Testis (tissue), 5 donors: ENCODE measurements at places on chromosomes 7 and 10. TPM values are rescaled to one million over a fixed set of nuclear protein-coding genes. Genes with fewer than 3 reads are reported as not detected.

DNA sequence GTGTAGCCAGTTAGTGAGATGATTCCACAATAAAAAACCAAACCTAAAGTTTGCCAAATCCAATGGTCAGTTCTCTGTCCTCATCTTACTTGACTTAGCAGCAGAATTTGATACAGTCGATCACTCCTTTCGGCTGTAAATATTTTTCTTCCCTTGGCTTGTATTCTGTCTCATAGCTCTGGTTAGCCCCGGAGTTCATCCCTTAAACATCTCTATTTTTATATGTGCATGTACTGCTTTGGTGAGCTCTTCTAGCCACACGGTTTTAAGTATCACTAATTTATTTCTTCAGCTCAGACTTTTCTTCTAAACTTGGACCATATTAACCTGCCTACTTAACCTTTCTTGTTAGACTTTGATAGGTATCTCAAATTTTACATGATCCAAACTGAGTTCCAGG is 17.8 kb upstream of the ASB15 start:
- no peaks in the 10 kb centered on the region for H3K4me1 ChIP-seq
- DNase-seq: no peak
- no peak overlapping the region for H3K27ac ChIP-seq
- no peak overlapping the region for H3K4me3 ChIP-seq
- H3K36me3 ChIP-seq: no peaks in the 10 kb centered on the region

GRCh38 chr10:14244801-14245211 is 85.9 kb downstream of the FRMD4A start:
- no peaks in the 10 kb centered on the region for H3K36me3 ChIP-seq
- no peak overlapping the region for H3K4me3 ChIP-seq
- H3K4me1 ChIP-seq: no peaks in the 10 kb centered on the region
- no peak for DNase-seq

The ANKRD2 gene
- total RNA-seq: 1.9 TPM

The FANK1 gene
- total RNA-seq: 41.1 TPM

The SPDYE16 gene
- 0.68 TPM for total RNA-seq

DNA sequence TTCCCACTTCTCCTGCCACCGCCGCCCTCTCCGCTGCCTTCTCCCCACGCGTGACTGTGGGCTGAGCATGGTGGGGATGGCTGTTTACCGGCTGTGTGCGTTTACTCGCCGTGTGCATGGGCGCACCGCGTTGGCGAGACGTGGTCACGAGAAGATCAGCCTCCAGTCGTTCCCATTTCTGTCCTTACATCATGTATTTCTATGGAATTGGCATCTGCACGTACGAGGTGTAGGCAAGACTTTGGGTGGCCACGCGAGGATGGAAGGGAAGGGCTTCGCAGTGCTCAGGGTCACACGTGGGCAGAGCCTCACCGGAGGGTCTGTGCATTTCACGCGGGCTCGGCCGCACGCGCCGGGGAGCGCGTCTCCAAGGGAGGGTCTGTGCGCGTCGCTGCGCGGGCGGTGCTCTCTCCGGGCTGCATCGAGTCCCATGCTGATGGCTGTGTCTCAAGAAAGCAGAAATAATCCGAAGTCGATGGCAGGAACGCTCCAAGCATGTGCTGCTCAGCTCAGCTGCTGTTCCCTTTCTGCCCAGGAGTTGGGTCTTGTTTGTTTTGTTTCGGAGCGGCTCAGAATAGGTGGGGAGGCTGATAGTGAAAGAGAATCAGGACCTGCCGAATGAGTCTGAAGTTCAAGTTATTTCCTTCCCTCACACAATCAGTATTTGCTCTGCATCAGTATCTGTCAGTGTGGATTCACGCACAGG is 973 bp downstream of the CAMK1D start:
- H3K4me3 ChIP-seq: peak overlapping the region; percentile 83
- no peaks in the 10 kb centered on the region for H3K36me3 ChIP-seq
- H3K4me1 ChIP-seq: peaks cover 7% of the 10 kb centered on the region
- DNase-seq: peak; percentile 46
- H3K27me3 ChIP-seq: no peaks in the 10 kb centered on the region
- peak overlapping the region; percentile 90 for H3K27ac ChIP-seq

GRCh38 chr10:25683344-25683743 is 250.7 kb upstream of the MYO3A start:
- H3K27ac ChIP-seq: no peak overlapping the region
- H3K27me3 ChIP-seq: no peaks in the 10 kb centered on the region
- no peaks in the 10 kb centered on the region for H3K36me3 ChIP-seq
- H3K4me3 ChIP-seq: no peak overlapping the region
- peaks cover 5% of the 10 kb centered on the region for H3K4me1 ChIP-seq

DNA sequence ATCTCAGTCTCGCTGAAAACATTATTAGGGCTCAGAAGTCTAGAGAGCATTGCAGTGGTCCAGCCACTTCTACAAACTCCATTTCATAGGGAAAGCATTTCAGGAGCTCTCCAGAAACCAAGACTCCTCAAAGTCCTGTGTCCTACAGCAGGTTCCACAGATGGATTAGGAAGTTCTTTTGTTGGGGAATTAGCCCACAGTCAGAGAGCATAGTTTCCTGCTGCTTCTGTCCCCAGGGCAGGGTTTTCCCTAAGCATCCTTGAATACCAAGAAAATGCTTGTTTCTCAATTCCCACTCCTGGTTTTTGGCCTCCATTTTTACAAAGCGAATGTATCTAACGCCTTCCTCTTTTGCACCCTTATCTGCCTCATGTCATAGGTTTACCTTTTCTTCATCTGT is 235.9 kb upstream of the PODXL start:
- no peaks in the 10 kb centered on the region for H3K4me1 ChIP-seq
- H3K4me3 ChIP-seq: no peak overlapping the region
- DNase-seq: no peak

GRCh38 chr7:16465469-16466361 is at the start of gene SOSTDC1:
Gene SOSTDC1, minus strand, starts transcription at chr7:16465738. Its CDS starts 70 bp downstream, at chr7:16465668.
- H3K4me1 ChIP-seq: no peaks in the 10 kb centered on the region
- H3K36me3 ChIP-seq: no peaks in the 10 kb centered on the region
- H3K27me3 ChIP-seq: no peaks in the 10 kb centered on the region
- H3K27ac ChIP-seq: no peak within 1 kb of the TSS

- DNase-seq: no peak
- no peaks in the 10 kb centered on the region for H3K36me3 ChIP-seq
- no peaks in the 10 kb centered on the region for H3K4me1 ChIP-seq
- H3K27me3 ChIP-seq: no peaks in the 10 kb centered on the region
- H3K27ac ChIP-seq: no peak overlapping the region
- no peak overlapping the region for H3K4me3 ChIP-seq
These were observed 173.4 kb upstream of the SHH start for GRCh38 chr7:155985518-155986250.

DNA sequence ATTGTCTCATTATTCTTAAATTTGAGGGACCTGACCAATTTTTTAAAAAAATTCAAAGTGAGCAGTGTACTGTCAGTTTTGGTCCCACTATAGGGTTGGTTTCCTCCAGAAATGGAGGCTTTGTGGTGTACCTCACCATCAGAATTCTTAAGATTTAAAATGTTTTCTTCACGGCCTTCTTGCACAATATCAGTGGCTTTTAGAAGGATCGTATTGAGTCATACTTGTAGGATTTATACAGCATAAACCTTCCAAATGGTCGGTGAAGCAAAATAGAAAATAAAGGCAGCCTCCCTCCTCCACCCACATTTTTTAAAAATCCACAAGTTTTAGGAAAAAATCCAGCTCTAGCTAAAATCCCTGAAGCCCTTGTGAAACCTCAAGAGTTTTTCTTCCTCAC is 126.4 kb downstream of the RNLS start:
- no peaks in the 10 kb centered on the region for H3K36me3 ChIP-seq
- H3K4me3 ChIP-seq: no peak overlapping the region
- DNase-seq: no peak

DNA sequence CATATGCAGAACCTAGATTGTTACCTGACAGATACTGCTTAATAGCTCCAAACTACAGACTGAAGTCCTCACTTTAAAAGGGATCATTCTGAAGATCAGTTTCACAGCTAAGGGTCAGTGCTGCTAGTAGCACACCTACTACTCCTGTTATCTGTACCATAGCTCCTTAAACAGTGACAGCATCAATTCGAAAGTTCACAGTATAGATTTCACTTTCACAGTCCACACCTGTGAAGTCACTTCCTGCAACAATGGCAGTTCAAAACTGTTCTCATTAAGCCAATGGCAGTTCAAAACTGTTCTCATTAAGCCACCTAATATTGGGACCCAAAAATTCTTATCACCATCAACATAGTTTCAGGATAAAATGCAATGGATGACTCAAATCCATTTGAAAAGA is 10.7 kb upstream of the FHIP2A start:
- no peaks in the 10 kb centered on the region for H3K36me3 ChIP-seq
- H3K27ac ChIP-seq: no peak overlapping the region
- no peaks in the 10 kb centered on the region for H3K27me3 ChIP-seq
- H3K4me1 ChIP-seq: no peaks in the 10 kb centered on the region
- no peak overlapping the region for H3K4me3 ChIP-seq

DNA sequence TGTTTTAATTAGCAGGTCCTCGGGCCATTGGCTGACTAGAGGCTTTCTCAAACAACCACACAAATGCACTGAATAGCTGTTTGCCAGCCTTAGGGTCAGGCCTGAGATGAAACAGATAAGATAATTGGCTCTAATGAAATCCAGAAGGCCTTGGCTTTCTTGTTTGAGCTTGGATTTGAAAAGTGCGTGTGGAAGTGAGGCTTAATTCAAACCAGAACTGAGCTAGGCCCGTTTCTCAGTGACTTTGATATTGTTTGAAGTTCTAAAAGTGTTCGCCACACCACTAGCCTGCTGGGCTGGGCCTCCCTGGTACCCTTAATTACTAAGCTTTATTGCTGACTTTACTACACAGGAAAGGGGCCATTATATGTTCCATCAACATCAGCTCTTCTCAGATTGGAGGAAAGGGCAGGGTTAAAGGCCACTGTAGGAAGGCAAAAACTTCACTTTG is 270.6 kb downstream of the TWIST1 start:
- no peak overlapping the region for H3K4me3 ChIP-seq
- DNase-seq: no peak
- H3K36me3 ChIP-seq: no peaks in the 10 kb centered on the region
- H3K27me3 ChIP-seq: no peaks in the 10 kb centered on the region
- H3K27ac ChIP-seq: no peak overlapping the region

DNA sequence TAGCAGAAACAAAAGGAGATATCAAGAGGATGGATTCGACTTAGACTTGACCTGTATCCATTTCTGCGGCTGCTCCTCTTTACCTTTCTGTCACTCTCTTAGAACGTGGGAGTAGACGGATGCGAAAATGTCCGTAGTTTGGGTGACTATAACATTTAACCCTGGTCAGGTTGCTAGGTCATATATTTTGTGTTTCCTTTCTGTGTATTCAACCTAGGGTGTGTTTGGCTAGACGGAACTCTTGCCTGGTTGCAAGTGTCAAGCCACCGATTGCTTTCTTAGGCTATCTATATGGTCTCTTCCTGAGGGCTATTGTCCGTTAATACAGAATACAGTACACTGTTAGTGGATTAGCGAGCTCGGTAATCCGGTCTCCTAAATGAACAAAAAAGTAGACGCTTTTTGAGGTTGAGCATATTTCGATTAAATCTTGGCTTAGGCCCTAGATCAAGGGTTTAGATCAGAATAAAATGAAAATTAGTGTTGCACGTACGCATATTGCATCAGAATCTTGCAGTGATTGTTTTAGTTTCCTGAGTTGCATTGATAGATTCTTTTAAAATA is 1.2 kb downstream of the PTEN start:
- peak overlapping the region; percentile 93 for H3K4me3 ChIP-seq
- H3K4me1 ChIP-seq: peaks cover 19% of the 10 kb centered on the region
- no peak for DNase-seq
- no peaks in the 10 kb centered on the region for H3K36me3 ChIP-seq
- H3K27me3 ChIP-seq: no peaks in the 10 kb centered on the region

DNA sequence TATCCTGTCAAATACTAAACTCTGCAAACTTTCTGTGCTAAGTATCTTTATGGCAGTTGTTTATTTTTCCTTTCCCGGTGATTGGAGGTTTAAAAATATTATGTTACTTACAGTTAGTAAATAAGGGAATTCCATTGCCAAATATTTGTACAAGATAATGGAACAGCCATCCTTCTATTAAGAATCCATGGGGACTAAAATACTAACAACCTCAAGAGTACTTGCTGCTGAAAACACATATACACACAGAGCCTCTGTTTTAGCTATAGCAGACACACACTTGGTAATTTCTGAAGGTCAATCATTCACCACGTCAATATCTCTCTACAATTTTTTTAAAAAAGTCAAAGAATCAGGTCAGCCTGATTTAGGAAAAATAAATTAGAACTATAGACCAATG is 32.4 kb downstream of the TSPAN12 start:
- H3K4me1 ChIP-seq: no peaks in the 10 kb centered on the region
- no peak overlapping the region for H3K27ac ChIP-seq
- no peaks in the 10 kb centered on the region for H3K27me3 ChIP-seq
- DNase-seq: no peak
- H3K4me3 ChIP-seq: no peak overlapping the region

The KIAA1549 gene
- 8.0 TPM for total RNA-seq

The HTRA1 gene
- 21.3 TPM for total RNA-seq

The WNT2 gene
- 1.3 TPM for total RNA-seq

GRCh38 chr10:132402781-132403241 is 5.8 kb downstream of the PWWP2B start:
- H3K27ac ChIP-seq: no peak overlapping the region
- no peak overlapping the region for H3K4me3 ChIP-seq
- DNase-seq: no peak
- no peaks in the 10 kb centered on the region for H3K27me3 ChIP-seq
- H3K4me1 ChIP-seq: peaks cover 27% of the 10 kb centered on the region
- no peaks in the 10 kb centered on the region for H3K36me3 ChIP-seq

GRCh38 chr10:18449611-18450026 is 201.8 kb downstream of the NSUN6 start:
- no peak for DNase-seq
- H3K4me1 ChIP-seq: no peaks in the 10 kb centered on the region
- no peaks in the 10 kb centered on the region for H3K27me3 ChIP-seq
- no peaks in the 10 kb centered on the region for H3K36me3 ChIP-seq

GRCh38 chr10:31706464-31707092 is 222.1 kb downstream of the ARHGAP12 start:
- H3K36me3 ChIP-seq: no peaks in the 10 kb centered on the region
- H3K4me1 ChIP-seq: peaks cover 22% of the 10 kb centered on the region
- H3K4me3 ChIP-seq: no peak overlapping the region
- DNase-seq: no peak

The KCND2 gene
- total RNA-seq: 6.1 TPM

The TET1 gene
- total RNA-seq: 3.2 TPM

GRCh38 chr10:61257956-61258496 is 195.2 kb downstream of the TMEM26 start:
- H3K27me3 ChIP-seq: no peaks in the 10 kb centered on the region
- DNase-seq: no peak
- H3K4me3 ChIP-seq: no peak overlapping the region
- H3K27ac ChIP-seq: no peak overlapping the region
- H3K36me3 ChIP-seq: no peaks in the 10 kb centered on the region

GRCh38 chr7:139901901-139902300 is 72.8 kb downstream of the TBXAS1 start:
- H3K27me3 ChIP-seq: no peaks in the 10 kb centered on the region
- H3K4me3 ChIP-seq: no peak overlapping the region
- no peaks in the 10 kb centered on the region for H3K36me3 ChIP-seq

- no peaks in the 10 kb centered on the region for H3K4me1 ChIP-seq
- no peak for DNase-seq
- no peaks in the 10 kb centered on the region for H3K36me3 ChIP-seq
- H3K27me3 ChIP-seq: no peaks in the 10 kb centered on the region
These were observed 97.9 kb downstream of the PTEN start for GRCh38 chr10:87961314-87961713.

The PDE6C gene
- not detected for total RNA-seq

The ANKRD30A gene
- total RNA-seq: 32.1 TPM

The AGMO gene
- 46.6 TPM for total RNA-seq

- H3K27ac ChIP-seq: no peak overlapping the region
- no peaks in the 10 kb centered on the region for H3K36me3 ChIP-seq
- peaks cover 4% of the 10 kb centered on the region for H3K4me1 ChIP-seq
- no peak overlapping the region for H3K4me3 ChIP-seq
These were observed 12.4 kb downstream of the NMT2 start for GRCh38 chr10:15155978-15156656.

The PRSS37 gene
- 38.6 TPM for total RNA-seq

The MBL2 gene
- 0.16 TPM for total RNA-seq
